HepG2 (cell line): ENCODE measurements at places on chromosomes 5 and 9. TPM values are rescaled to one million over a fixed set of nuclear protein-coding genes. Genes with fewer than 3 reads are reported as not detected.

GRCh38 chr9:137029058-137029936 is 1.3 kb upstream of the ABCA2 start:
- H3K4me1 ChIP-seq, result peaks cover 83% of the 10 kb centered on the region
- H3K27me3 ChIP-seq, result peaks cover 19% of the 10 kb centered on the region; the same call in 2 of the 3 replicates
- H3K27ac ChIP-seq, result no peak overlapping the region
- H3K4me3 ChIP-seq, result peak overlapping the region; percentile 78
- peak; percentile 54 for DNase-seq
- no peaks in the 10 kb centered on the region for H3K36me3 ChIP-seq

DNA sequence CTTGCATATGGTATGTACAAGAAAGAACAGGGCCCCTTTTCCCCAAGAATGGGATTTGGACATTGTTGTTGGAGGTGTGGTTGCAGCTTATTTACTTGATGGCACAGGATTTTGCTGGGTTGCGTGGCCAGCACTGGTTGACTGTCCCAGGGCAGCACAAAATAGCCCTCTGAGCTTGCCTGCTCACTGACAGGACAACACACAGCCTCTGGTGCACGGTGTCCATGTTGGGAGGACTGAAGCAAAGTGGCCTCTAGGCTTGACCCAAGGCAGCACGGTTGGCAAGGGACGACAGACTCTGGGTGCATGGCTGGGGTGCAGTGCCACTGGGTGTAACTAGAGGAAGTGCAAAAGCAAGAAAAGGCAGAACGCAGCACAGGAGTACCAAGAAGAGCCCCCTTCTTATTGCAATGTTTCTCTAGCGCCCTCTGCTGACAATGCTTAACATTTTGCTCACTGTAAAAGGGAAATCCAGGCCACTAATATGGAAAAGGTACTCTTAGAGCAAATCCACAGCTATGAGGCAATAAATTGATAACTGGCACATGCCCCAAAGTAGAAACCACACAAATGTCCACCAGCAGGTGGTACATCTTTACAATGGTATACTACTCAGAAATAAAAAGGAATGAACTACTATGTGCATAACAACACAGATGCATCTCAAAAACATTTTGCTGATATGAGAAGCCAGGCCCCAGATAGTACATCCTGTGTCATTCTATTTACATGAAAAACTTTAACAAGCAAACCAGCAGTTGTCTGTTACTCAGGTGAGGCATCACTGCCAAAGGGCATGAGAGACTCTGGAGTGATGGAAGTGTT is 47.4 kb upstream of the BARX1 start:
- H3K27me3 ChIP-seq, result peaks cover 5% of the 10 kb centered on the region; the same call in 1 of the 3 replicates
- DNase-seq, result peak; percentile 61
- H3K36me3 ChIP-seq, result no peaks in the 10 kb centered on the region
- no peak overlapping the region for H3K4me3 ChIP-seq
- H3K27ac ChIP-seq, result no peak overlapping the region
- H3K4me1 ChIP-seq, result peaks cover 10% of the 10 kb centered on the region

BTNL3 gene
- total RNA-seq, result not detected in 2 replicates

- no peaks in the 10 kb centered on the region for H3K27me3 ChIP-seq
- no peak overlapping the region for H3K4me3 ChIP-seq
- H3K4me1 ChIP-seq, result peaks cover 19% of the 10 kb centered on the region
- DNase-seq, result no peak
- no peak overlapping the region for H3K27ac ChIP-seq
Observed at GRCh38 chr9:68507130-68507805, 33.4 kb downstream of the TMEM252 start.

- no peaks in the 10 kb centered on the region for H3K4me1 ChIP-seq
- H3K27me3 ChIP-seq, result peaks cover 15% of the 10 kb centered on the region
- no peak overlapping the region for H3K4me3 ChIP-seq
- no peak overlapping the region for H3K27ac ChIP-seq
- no peaks in the 10 kb centered on the region for H3K36me3 ChIP-seq
Observed at GRCh38 chr5:180604271-180604670, 13.0 kb upstream of the SCGB3A1 start.

GRCh38 chr5:88734191-88734640 is 148.8 kb downstream of the MEF2C start:
- no peak for DNase-seq
- H3K27me3 ChIP-seq, result no peaks in the 10 kb centered on the region
- no peak overlapping the region for H3K27ac ChIP-seq
- no peaks in the 10 kb centered on the region for H3K36me3 ChIP-seq
- H3K4me3 ChIP-seq, result no peak overlapping the region
- no peaks in the 10 kb centered on the region for H3K4me1 ChIP-seq

DNA sequence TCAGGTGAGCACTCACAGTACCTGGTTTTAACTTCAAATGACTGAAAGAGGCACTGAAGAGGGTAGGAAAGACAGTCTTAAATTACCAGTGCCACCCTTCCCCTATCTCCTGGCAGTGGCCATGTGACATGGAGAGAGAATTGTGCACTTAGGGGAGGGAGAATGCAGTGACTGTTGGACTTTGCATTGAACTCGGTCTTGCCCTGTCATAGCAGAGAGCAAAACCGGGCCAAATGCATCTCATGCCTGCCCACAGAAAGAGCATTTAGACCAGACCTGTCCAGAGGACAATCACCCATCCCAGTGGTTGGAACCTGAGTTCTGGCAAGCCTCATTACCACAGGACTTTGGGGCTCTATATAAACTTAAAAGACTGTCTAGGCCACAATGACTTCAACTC is 211.8 kb upstream of the SH3GL2 start:
- H3K36me3 ChIP-seq, result no peaks in the 10 kb centered on the region
- no peak overlapping the region for H3K4me3 ChIP-seq
- no peaks in the 10 kb centered on the region for H3K27me3 ChIP-seq
- peak; percentile 21 for DNase-seq
- H3K27ac ChIP-seq, result no peak overlapping the region

- H3K4me3 ChIP-seq, result no peak overlapping the region
- no peak for DNase-seq
- H3K4me1 ChIP-seq, result no peaks in the 10 kb centered on the region
- peaks cover 43% of the 10 kb centered on the region; the same call in 2 of the 3 replicates for H3K27me3 ChIP-seq
- no peaks in the 10 kb centered on the region for H3K36me3 ChIP-seq
Observed at GRCh38 chr9:138040446-138041430, 163.2 kb downstream of the CACNA1B start.

- H3K27me3 ChIP-seq, result no peaks in the 10 kb centered on the region
- H3K27ac ChIP-seq, result no peak overlapping the region
Observed at GRCh38 chr5:50808406-50808805, 142.0 kb downstream of the PARP8 start.

- peaks cover 14% of the 10 kb centered on the region; the same call in 2 of the 3 replicates for H3K27me3 ChIP-seq
- peaks cover 32% of the 10 kb centered on the region for H3K4me1 ChIP-seq
- H3K27ac ChIP-seq, result no peak overlapping the region
- H3K36me3 ChIP-seq, result no peaks in the 10 kb centered on the region; the same call in 1 of the 2 replicates
- no peak overlapping the region for H3K4me3 ChIP-seq
- no peak for DNase-seq
Observed at GRCh38 chr5:470961-471749, 28.2 kb downstream of the EXOC3 start.

- no peak overlapping the region for H3K4me3 ChIP-seq
- H3K36me3 ChIP-seq, result no peaks in the 10 kb centered on the region
- H3K27me3 ChIP-seq, result no peaks in the 10 kb centered on the region
- DNase-seq, result no peak
- H3K27ac ChIP-seq, result no peak overlapping the region
Observed at GRCh38 chr5:98106116-98107031, 667.1 kb upstream of the RGMB start.

DNA sequence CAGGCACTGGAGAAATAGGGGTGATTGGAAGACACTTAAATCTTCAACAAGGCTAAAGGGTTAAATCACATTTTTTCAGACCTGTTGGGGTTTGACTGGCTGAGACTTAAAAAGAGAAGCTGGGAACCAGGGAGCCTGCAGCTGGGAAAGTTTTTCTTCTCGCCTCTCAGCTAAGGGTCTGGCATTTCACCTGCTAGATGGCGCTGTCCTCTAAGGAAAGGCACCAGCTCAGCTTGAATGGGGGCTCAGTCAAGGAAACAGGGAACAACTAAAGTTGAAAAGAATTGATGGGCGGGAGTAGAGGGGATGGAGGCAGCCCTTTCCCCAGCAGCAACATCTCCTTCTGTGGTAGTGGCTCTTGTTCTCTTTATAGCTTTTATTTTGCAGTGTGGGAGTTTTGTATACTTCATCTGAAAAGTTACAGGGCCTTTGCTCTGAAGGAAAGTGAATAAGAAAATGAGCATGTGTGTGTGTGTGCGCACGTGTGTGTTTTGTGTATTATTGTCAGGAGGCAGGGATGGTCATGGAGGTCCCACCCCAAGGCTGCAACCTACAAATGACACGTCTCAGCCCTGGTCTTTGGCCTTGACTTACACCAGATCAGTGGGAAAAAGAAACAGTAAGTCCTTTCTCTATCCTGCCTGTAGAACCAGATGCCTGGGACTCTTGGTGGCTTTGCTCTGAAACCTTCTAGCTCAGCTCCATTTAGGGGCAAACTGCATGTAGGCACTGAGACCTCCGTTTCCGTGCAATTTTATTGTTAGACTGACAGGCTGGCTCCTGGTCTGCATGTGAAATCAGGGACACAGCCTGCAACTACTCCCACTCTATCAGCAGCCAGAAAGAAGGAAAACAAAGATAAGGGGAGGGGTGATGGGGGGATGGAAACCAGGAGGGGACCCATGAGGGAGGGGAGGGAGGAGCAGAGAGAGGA is 316.2 kb upstream of the CLINT1 start:
- no peak overlapping the region for H3K27ac ChIP-seq
- peak; percentile 32 for DNase-seq
- H3K4me1 ChIP-seq, result no peaks in the 10 kb centered on the region
- no peaks in the 10 kb centered on the region for H3K36me3 ChIP-seq
- H3K4me3 ChIP-seq, result no peak overlapping the region
